ENCODE measurements at places on chromosomes 12 and 14.

DNA sequence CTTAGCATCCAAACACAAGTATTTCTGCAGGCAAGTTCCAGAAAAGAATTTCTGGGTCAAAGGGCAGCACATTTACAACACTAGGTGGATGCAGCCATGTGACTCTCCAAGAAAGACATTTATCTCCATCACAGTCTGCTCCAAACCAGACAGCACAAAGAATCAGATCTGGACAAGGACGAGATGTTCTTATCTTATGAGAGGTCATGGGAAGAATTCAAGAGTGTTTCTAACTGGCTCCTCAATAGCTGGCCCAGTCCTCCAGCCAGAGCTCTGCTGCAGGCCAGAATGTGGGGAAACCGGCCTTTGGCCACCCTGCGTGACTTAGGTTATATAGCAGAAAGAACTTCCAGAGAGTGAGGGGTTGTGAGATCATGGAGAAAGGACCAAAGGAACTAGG, 17.4 kb downstream of the TMEM119 start:
- DNase-seq: no peak

DNA sequence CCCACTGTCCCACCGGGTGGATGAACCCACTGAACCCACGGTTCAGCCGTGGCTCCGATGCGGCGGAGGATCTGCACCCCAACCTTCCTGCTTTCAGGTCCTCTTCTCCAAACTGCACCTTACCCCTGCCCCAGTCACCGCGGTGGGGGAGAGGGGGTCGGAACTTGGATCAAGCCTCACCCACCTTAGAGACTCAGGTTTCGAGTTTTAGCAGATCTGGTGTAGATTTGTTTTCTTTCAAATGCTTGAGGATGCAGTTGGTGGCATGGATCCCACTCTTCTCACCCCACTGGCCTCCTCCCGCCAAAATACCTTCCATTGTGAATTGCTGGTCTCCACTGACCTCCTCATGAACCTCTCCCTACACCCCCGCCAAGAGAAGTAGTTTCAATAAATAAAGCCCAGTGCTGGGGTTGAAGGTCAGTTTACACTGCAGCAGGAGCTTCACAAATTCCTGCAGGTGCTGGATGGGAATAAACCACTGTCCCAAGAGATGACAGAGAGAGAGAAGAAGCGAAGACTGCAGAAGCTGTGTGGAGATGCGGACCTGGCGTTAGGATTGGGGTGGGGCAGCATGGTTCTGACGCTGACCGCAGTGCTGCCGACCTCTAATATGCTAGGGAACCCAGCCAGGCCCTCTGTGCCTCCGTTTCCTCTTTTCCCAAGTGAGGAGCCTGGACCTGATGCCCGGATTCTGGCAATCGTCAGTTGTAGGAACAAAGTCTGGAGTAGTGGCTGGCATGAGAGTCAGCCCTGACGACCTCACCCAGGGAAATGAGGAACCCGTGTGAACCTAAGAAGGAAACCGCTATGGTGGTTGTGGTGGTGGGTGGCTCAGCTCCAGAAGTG, 7.4 kb downstream of the TTC6 start:
- DNase-seq: no peak

DNA sequence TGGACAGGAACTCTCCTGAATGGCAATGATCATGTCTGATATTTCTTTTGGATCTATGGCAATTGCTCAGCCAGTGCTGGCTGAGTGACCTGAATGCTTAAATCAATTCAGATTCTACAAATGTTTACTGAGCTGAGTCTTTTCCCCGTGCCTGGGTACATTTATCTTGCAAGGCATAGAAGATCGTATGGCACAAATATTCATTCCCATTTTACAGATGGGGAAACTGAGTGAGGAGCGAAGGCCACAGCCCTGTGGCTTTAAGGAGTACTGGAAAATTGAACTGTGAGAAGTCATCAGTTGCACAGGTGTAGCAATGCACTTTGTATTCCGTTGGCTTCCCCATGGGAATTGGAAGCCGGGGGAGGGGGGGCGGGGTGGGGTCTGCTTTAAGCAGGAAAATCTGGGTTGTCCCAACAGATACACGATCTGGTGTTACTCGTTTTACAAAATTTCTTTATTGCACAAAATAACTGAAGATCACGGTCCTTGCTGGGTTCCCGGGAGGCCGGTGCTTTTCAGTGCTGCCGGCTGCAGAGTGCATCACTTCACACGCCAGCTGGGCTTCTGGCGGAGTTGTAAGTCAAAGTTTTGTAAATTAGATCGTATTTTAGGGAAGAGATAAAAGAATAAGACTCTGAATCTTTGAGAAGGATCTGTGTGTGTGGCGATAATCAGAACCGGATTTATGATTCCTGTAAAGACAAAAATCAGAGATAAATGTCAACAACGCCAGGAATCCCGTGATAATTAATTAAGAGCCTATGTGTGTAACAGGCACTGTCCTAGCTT, 75.0 kb upstream of the MAP1LC3B2 start:
- DNase-seq: no peak

- no peak for DNase-seq
Observed at GRCh38 chr14:70755655-70756054, 53.7 kb downstream of the MAP3K9 start.

DNA sequence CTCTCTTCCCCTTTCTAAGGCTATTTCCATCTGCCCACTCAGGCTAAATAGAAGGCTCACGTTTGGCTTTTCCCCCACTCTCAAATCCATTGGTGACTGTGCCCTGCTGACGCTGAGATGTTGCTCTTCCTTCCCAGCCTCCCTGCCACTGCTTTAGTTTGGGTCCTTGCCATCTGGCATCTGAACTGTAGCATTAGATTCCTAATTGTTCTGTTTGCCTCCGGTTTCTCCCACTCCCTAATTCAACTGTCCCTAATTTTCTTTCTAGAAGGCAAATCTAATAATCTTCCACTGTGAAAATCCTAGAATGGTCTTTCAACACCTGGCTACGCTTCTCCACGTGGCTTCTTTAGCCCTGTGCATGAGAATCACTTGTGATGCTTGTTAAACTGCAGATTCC, 37.6 kb upstream of the SMOC1 start:
- no peak for DNase-seq

DNA sequence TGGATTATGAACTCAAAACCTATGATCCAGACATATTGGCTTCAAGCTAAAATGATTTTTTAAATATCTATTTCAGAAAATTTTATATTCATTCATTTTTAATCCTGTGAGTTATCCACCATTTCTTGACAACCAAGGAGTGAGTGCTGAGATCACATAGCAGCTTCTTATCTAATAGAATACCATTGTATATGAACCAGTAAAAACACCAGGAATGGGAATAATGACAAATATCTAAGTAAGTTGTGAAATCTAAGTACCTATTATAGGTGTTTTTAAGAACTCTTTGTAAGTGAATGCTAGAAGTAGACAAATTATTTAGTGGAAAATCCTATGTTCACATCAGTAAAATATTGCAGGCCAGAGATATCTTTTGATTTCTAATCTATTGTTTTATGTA, 8.2 kb downstream of the LUM start:
- DNase-seq: no peak

GRCh38 chr12:106602076-106602475, 19.3 kb downstream of the RFX4 start:
- no peak for DNase-seq

GRCh38 chr14:94043111-94043755, 17.1 kb downstream of the OTUB2 start:
- DNase-seq: no peak

DNA sequence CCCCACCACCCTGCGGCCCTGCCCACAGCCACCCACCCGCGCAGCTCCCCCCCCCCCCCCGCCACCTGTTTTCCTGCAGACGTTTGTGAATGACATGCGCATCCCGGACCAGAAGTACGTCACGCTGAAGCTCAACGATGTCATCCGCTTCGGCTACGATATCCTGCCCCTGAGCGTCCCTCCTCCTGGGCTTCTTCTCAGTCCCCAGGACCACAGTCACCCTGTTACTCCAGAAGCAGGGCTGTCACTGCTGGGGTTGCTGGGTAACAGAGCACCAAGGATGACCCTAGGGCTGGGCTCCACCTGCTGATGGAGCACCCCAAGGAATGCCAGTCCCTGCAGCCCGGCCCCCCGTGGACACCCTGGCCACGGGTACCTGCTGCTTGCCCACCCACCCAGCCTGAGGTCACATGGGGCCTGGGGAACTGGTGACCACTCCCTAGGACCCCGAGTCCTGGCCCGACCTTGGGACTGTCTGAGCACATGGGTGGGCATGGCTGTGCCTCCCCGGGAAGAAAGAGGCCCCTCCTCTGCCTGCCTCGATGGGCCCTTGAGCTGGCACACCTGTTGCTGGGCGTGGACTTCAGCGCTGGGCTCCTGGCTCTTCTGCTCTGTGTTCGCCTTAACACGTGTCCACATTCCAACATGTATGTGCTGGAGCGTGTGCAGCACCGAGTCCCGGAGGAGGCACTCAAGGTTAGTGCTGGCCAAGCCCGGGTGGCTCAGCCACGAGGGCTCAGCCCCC, 12.9 kb downstream of the CEP170B start:
- no peak for DNase-seq

- DNase-seq: no peak
Observed at GRCh38 chr12:92107621-92108131, 38.0 kb downstream of the BTG1 start.

DNA sequence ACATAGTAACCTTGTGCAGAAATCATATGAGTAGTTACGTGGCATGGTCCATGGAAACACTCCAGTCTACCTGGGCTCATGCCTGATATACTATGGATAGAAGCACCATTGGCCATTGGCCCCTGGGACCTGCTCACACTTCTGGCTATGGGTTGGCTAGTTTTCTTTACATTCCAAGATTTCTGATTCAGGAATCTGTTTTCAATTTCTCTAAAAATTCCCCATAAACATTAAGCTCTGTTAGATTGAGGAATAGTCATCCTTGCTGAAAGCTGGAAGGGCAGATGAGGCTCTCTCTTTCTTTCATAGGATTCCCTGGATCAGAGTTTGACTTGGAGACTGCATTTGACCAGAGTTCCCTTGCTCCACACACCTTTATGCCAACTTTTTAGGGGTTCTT, 37.3 kb upstream of the RAP1B start:
- no peak for DNase-seq

DNA sequence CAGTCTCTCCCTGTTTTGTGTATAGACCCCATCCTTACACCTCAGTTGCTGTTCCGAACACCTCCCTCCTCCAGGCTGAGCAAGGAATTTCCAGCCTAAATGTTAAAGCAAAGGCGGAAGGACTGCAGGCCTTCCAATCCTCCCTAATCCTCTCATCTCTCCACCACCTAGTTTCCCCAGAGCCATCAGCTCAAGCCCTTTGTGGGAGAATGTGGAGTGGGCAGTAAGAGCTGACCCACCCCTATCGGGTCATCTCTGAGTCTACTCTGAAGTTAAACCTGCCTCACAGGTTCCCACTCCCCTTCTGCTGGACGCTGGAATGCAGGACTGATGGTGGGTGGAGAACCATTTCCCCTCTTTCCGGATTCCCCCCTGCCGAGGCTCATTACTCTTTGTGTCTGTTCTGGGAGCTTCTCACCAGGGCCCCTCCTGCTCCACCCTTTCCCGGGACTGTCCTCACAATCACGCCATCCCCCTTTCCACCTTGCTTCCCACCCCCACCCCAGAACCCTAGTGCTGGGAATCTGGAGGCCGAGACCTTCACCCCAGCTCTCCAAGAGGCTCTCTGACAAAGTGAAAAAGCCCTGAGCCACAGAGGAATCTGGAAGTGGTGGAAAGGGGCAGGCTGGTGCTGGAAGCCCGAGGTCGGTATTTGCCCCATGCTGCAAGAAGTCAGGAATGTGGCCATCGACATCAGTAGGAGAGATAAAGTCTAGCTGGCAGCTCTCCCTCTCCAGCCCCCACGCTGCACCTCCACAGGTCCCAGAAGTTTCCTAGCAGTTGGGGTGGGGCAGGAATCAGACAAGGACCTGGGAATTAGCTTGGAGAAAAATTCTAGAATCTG, 3.3 kb upstream of the KRT18 start:
- no peak for DNase-seq

DNA sequence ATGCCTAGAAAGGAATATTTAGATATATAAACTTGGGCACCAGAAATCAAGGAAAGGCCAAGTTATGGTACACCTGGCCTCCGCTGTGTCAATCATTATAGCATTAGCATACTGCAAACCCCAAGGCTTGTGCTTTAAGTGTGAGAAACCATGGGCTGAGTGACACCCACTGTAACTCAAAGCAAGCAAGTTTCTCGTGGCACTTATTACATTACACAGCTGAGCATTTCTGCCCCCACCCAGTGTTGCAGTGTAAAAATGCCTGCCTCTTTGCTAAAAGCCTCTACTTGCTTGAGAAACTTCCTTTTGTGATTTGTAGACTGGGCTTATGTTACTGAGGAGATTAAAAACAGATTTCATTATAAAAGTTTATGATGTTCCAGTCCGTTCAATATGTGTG, 122.0 kb downstream of the TGFB3 start:
- DNase-seq: no peak

DNA sequence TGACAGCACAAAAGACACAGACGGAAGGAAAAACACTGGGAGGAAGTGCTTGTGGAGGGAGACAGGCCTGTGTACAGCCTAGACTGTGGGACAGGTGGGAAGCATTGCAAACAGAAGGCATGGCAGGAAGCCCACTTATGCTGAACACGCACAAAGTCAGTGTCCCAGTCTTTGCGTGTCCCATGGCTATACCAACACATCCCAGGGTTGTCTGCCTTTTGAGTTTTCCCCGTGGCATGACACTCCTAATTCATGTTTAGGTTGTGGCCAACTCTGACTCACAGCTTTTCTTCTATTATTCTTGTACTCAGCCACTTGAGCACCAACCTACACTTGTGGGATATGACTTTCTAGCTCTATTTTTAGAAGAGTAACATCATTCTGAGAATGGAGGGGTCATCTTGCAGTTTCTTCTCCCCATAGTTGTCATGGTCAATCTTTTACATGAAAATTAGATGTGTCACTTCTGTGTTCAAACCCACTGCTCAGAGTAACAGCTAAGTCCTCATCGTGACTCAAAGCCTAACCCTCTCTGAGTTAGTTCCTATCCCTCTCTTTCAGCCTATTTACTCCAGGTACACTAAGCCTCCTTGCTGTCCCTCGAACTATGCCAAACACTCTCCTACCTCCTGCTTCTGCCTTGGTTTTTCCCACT, 27.5 kb upstream of the JPH4 start:
- peak; percentile 42 for DNase-seq

GRCh38 chr12:125255935-125256633, 190.8 kb downstream of the AACS start:
- no peak for DNase-seq

GRCh38 chr14:39232554-39233415, 930 bp upstream of the MIA2 start:
- no peak for DNase-seq

DNA sequence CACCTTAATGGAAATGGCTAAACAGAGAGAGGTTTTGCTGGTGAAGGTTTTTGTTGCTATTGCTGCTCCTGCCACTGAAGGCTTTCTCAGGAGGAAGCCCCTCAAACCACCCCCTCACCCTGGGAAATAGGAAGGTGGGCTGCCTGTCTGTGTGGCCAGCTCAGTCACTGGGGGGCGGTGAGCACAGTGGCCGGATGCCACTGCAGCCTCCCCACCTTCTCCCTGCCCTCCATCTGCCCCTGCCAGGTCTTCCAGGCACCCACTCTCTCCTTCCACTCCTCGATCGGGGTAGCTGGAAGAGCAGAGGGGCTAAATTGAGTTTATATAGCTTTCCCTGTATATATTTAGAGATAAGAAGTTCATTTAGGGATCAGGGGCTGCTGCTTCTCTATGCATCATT, 80.8 kb downstream of the PAPOLA start:
- no peak for DNase-seq

- DNase-seq: no peak
Observed at GRCh38 chr14:103765526-103765925, 49.9 kb downstream of the ZFYVE21 start.
